ENCODE measurements at places on chromosomes 1 and 21.

- DNase-seq, result no peak
Observed at GRCh38 chr1:43554444-43554992, 23.8 kb downstream of the PTPRF start.

DNA sequence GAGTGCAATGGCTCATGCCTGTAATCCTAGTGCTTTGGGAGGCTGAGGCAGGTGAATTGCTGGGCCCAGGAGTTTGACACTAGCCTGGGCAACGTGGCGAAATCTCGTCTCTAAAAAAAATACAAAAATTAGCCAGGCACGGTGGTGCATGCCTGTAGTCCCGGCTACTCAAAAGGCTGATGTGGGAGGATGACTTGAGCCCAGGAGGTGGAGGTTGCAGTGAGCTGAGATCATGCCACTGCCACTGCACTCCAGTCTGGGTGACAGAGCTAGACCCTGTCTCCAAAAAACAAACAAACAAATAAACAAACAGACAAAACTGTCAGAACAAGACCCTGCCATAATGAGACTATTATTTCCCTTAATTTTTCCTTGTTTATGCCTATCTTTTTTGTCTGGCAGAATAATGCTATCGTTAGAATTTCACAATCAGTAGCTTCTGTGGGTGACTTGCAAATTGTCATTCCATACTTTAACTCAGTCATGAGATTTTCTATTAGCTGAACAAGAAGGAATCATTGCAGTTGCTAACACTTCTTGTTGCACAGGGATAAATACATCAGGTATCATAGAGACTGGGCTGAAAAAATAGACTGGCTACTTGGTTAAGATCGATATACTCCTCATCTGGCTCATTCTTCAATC, 7.5 kb upstream of the THEM4 start:
- DNase-seq, result no peak

DNA sequence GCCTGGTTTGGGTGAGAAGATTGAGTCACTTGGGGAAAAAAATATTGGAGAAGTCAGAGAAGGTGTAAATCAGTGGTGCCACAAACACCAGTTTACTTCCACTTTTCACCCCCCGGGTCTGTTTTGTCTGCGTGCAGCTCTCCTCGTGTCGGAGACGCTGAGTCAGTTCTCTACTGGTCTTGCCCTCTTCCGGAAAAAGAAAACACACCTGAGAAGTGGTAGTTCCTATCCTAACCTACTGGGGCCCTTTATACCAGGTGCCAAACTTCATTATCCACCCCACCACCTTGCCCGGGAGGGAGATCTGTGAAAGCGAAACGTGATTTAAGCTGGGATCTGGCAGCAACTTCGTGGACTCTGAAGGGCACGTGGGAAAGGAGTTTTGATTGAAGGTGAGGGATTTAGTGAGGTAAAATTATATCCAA, 855 bp upstream of the IVNS1ABP start:
- peak; percentile 68 for DNase-seq

- DNase-seq, result peak; percentile 69
Observed at GRCh38 chr1:243849421-243850201, 432 bp downstream of the AKT3 start.

GRCh38 chr1:53254011-53254640, 15.8 kb upstream of the MAGOH start:
- DNase-seq, result no peak

- no peak for DNase-seq
Observed at GRCh38 chr1:37998913-37999429, 6.3 kb downstream of the FHL3 start.

GRCh38 chr1:225815526-225816178, 5.7 kb downstream of the EPHX1 start:
- no peak for DNase-seq

DNA sequence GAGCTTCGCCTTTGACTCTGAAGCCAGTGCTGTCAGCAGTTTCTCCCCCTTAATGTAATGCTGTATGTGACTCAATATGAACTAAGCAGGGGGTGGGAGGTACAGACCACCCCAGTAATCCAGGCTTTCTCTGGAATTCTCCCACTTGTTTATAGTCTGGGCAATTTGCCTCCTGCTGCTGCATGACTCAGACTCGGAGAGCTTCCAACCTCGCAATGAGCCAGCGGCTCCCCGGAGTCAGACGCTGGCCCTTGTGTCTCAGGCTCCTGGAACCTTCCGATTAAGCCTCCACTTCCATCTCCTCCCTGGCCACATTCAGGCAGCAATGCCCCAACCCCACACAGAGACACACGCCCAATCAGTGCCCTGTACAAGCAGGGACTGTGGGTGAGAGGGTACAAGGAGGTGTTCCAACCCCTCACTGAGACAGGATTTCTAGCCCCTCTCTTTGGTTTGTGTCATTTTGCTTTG, 471.7 kb upstream of the VAMP3 start:
- no peak for DNase-seq

DNA sequence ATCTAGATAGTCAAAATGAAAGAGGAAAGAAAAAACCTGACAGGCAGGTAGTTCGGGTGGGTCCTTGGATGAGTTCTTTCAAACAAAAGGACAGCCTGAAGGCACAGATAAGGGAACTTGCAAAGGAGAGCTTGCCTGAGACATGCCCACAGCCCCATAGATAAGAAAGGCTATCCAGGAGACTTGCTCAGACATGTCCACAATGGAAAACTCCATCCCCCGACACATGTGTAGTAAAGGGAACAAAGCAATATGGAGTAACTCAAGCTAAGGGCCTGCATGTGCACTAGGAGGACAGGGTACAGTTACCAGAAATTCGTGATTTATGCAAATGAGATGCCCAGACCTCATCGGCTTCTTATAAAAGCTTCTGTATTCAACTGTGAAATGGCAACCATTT, 281.5 kb downstream of the NEGR1 start:
- no peak for DNase-seq

DNA sequence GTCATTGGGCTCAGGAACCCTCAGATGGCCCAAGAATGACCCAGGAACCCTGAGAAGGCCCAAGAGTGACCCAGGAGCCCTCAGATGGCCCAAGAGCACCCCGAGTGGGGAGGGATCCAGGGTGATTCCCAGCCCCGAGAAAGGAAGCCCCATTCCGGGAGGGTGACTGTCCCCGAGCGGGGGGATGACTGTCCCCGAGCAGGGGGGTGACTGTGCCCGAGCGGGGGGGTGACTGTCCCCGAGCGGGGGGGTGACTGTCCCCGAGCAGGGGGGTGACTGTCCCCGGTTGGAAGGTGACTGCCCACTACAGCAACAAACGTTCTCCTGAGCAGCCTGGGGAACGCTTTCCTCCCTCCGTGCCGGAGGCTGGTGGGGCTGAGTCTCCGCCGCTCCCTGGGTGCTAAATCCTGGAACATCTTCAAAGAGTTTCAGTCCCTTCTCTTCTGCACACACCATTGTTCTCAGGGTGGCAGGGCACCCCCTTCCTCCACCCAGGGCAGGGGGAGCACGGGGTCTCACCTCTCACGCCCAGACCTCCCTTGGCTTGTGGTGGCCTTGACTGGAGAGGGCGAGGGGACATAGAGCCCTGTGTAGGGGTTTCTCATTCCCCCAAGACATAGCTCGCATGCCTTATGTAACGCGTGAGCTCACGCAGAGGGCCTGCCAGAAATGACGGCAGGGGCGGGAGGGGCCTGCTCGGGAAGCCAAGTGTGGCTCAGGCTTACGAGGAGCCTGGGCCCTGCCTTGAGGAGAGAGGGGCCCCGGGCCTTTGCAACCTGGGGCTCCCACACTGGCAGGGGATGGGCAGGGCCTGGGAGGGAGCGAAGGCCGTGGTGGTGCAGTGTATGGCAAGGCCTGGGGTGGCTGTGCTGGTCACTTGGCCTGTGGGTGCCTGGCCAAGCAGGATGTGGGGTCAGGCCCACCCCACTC, 14.3 kb upstream of the SKI start:
- no peak for DNase-seq

DNA sequence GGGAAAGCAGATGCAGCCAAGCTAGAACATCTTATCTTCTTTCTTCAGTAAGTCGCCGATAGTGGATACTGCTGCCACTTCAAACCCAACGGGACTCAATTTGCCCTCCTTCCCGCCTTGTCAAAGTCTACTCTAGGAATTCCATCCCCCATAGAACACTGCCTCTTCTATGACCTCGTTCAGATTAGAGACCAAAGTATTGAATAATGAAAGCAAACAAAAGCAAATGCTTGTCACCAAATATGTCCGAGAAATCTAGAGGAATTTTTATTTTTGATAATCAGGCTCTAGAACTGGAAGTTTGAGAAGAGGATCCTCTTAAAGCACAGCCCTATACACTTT, 853 bp upstream of the RRAGC start:
- no peak for DNase-seq

DNA sequence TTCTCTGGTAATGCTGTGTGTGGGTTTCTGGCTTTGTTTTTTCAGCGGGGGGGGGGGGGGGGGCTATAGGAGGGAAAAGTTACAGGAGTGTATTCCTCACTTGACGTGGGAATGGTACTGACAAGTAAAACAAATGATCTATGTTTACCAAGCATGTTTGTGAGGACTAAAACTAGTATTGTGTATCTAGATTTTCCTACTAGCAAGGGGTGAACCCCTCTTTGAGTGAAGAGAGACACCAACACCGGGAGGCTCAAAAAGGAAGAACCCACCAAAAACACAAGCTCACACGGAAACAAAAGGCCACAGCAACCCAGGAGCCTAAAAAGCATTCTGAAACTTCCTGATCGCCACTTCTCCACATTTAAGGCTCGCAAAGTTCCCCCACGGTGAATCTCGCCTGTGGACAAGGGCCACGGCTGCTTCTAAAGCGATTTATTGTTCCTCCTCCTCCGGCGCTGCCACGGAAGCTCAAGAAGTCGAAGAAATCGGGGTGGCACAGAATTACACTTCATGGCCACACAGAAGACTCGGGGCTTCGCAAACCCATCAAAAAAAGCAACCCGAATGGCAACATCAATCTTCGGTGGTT, 703 bp downstream of the PUM1 start:
- no peak for DNase-seq

DNA sequence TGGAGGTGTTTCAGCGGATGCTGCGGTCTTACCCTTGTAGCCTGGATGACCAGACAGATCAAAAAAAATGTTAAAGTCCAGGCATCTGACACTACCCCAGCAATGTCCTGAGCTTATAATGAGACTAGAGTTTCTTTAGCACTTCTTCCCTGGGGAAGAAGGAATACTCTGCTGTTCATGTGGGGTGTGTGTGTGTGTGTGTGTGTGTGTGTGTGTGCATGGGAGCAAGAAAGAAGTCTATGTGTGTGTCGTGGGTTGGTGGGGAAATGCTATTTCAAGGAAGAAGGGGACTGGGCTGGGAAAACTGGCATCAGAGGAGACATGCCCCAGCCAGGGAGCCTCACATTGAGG, 3.0 kb upstream of the RASSF5 start:
- DNase-seq, result no peak

GRCh38 chr1:62386351-62387121, 50.3 kb upstream of the USP1 start:
- no peak for DNase-seq

DNA sequence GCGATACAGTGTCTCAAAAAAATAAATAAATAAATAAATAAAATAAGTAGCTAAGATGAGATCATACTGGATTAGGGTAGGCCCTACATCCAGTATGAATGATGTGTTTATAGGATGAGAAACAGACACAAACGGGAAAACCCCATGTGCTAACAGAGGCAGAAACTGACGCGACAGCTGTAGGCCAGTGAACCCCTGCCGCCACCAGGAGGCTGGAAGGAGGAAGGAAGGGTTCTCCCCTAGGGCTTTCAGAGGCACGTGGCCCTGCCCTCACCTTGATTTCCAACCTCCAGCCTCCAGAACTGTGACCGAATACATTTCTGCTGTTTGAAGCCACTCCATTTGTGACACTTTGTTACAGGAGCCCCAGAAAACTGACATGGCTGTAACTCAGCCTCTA, 38.5 kb downstream of the CHD5 start:
- no peak for DNase-seq

- DNase-seq, result no peak
Observed at GRCh38 chr1:72804541-72804940, 522.2 kb upstream of the NEGR1 start.

DNA sequence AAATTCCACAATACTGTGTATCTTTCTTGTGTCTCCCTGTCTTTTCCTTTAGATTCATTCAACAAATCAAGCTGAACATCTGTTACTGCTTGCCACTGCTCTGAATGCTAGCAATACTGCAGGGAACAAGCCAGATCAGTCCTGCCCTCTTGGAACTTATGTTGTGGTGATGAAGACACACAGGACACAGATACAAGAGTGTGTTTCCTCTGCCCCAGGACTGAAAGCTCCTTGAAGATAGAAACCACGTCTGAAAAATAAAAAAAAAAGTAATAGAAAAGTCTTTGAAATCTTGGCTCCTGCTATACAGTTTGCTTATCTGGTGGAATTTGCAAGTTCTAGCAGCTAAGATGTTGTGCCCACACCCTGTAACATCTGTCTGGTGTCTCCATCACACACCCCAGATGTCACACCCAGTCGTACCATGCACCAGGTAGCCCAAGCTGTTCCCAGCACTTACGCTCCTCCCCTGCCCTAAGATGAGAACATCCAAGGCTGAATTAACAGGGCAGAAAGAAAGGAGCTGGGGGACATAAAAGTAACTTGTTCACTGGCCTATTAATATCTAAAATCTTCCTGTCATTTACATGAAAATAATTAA, 80.2 kb upstream of the GALNT2 start:
- no peak for DNase-seq

GRCh38 chr1:175470591-175470990, 272.8 kb downstream of the TNR start:
- no peak for DNase-seq

DNA sequence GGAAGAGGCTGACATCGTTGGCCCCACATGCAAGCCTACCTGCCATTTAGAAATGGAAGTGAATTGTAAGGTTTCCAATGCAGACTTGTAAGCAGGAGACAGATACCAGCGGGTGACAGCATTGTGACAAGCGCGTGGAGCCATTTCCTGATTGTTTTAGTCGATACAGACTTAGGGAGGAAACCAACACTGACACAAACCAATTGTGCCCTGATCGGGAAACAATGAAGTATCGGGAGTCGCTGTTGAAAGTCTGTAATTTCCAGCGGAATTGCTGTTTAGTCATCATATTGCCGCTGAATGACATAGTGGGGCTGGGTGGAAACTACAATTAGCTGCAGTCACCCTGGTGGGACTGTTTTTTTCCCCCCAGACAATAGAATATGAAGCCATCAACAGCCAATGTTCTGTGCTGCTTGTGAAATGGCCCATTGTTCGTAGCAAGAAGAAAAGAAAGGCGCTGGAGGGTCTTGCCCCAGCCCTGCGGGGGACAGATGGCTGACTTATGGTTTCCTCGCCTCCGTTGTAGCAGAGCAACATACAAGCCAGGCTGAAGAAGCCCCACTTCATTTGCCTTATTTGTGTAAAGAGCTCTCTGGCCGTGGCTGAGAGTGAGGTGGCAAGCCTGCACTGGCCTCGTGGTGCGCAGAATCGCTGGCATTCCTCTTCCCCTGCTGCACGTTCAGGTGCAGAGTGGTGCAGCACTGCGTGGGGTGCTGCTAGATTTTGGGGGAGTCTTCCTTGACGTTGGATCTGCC, 462.7 kb downstream of the CAMTA1 start:
- DNase-seq, result no peak

DNA sequence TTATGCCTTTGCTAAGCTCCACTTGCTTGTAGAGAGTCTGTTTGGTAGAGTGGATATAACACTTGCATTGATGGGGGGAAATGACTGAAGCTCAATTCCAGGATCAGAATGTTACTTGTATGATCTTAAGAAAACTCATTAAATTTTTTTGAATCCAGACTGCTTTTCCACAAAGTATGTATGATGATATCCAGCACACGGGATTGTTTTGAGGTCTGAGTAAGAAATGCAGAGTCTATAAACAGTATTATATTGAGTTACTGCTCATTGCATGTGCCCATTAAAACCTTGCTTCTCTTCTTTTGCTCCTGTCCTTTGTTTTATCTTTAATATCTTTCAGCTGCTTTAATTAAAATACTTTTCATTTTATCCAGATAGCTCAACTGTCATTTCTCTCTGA, 570.4 kb upstream of the ZRANB2 start:
- DNase-seq, result no peak
